ENCODE measurements at places on chromosomes 16 and 17. TPM values are rescaled to one million over a fixed set of nuclear protein-coding genes. Genes with fewer than 3 reads are reported as not detected.

GRCh38 chr17:50021681-50022370 lies 26.8 kb upstream of the DLX3 start:
- no peaks in the 10 kb centered on the region for H3K36me3 ChIP-seq
- H3K27ac ChIP-seq: no peak overlapping the region
- no peaks in the 10 kb centered on the region for H3K4me1 ChIP-seq
- no peaks in the 10 kb centered on the region for H3K27me3 ChIP-seq
- no peak overlapping the region for H3K4me3 ChIP-seq

DNA sequence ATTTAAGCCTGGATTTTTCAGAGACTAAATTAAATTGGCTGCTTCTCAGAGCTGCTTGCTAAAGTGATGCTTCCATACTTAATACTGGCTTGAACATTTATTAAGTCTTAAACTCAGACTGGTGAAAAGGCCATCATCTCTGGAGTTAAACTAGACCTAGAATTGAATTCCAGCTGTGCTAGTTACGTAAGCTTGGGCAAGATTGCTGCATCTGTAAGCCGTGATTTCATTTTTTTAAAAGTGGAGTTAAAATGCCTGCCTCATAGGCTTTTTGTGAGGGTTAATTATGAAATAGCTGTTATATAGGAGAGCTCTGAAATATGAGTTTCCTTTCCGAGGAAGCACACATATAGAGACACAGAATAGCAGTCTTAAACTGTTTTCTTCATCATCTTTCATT lies 84.7 kb downstream of the VAT1L start:
- no peak for DNase-seq
- no peak overlapping the region for H3K27ac ChIP-seq
- H3K4me3 ChIP-seq: no peak overlapping the region
- H3K4me1 ChIP-seq: no peaks in the 10 kb centered on the region
- H3K36me3 ChIP-seq: no peaks in the 10 kb centered on the region

- no peaks in the 10 kb centered on the region for H3K27me3 ChIP-seq
- no peaks in the 10 kb centered on the region for H3K4me1 ChIP-seq
- H3K4me3 ChIP-seq: no peak overlapping the region
- H3K27ac ChIP-seq: no peak overlapping the region
- peaks cover 3% of the 10 kb centered on the region for H3K36me3 ChIP-seq
Observed at GRCh38 chr17:3590231-3590630, 19.0 kb downstream of the TRPV1 start.

DNA sequence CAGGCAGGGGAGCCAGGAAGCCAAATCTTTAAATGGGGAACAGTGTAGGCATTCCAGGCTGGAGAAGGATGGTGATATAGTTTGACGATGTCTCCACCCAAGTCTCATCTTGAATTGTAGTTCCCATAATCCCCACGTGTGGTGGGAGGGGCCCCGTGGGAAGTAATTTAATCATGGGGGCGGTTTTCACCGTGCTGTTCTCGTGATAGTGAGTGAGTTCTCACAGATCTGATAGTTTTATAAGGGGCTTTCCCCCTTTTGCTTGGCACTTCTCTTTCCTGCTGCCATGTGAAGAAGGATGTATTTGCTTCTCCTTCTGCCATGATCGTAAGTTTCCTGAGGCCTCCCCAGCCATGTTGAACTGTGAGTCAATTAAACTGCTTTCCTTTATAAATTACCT lies 28.8 kb downstream of the GINS3 start:
- H3K36me3 ChIP-seq: no peaks in the 10 kb centered on the region
- no peaks in the 10 kb centered on the region for H3K4me1 ChIP-seq
- no peak overlapping the region for H3K27ac ChIP-seq
- H3K4me3 ChIP-seq: no peak overlapping the region
- DNase-seq: no peak

The RAB26 gene
- 1.7 TPM for total RNA-seq

The GJC1 gene
- total RNA-seq: 7.9 TPM

The CPHXL2 gene
- not detected for total RNA-seq
